ENCODE measurements at places on chromosomes 6 and 20. TPM values are rescaled to one million over a fixed set of nuclear protein-coding genes. Genes with fewer than 3 reads are reported as not detected.

- H3K4me3 ChIP-seq: no peak overlapping the region
- no peaks in the 10 kb centered on the region for H3K27me3 ChIP-seq
- H3K36me3 ChIP-seq: no peaks in the 10 kb centered on the region
- no peak overlapping the region for H3K27ac ChIP-seq
- DNase-seq: no peak
Measured at GRCh38 chr6:127893541-127893940, 7.3 kb downstream of the THEMIS start.

GRCh38 chr6:41713650-41714291, 21.6 kb downstream of the TFEB start:
- H3K4me3 ChIP-seq: no peak overlapping the region
- peak; percentile 71 for DNase-seq
- H3K36me3 ChIP-seq: no peaks in the 10 kb centered on the region
- H3K4me1 ChIP-seq: peaks cover 89% of the 10 kb centered on the region
- peak overlapping the region; percentile 58 for H3K27ac ChIP-seq

OR12D1 gene
- total RNA-seq: not detected

DEFB124 gene
- 3.1 TPM for total RNA-seq

Measured in heart right ventricle (tissue), 16 donors.